Islet precursor cell (in vitro differentiated cells): ENCODE measurements at places on chromosomes 5 and 9.
A peak's percentile ranks its signal among the peaks of the same experiment; 100 is the strongest.

GRCh38 chr5:157918811-157919742 lies 60.1 kb upstream of the CLINT1 start:
- peak; percentile 87 for DNase-seq

- peak; percentile 75 for DNase-seq
Measured at GRCh38 chr9:14313951-14314423, at the start of gene NFIB. Gene NFIB, minus strand, starts transcription at chr9:14314141. Its CDS starts 630 bp downstream, at chr9:14313511.

DNA sequence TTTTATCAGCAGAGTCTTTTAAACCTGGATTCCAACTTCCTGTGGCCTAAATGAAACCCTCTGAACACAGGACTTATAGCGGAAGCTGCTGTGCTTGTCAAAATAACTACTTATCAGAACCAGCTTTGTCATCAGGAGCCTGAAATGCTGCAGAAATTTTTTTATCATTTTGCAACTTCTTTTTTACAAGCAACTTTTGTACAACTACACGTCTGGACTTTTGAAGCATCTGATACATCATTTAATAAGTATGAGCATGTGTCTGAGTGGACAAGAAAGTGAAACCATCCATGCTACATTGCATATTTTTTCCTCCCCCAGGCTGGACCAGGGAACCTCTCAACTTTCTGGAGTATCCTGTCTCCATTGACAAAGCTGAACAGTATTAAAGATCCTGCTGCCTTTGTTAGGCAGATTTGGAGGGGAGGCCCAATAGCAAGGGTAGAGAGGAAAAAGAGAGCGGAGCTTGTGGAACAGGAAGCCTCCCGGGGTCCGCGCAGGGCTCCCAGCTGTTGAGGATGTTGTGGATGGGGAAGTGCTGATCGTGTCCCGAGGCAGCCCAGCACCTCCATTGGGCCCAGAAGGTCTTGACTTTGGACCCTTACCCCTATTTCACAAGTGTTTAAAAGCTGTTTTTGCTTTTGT lies 196.6 kb downstream of the MSX2 start:
- no peak for DNase-seq

- DNase-seq: no peak
Measured at GRCh38 chr5:104297076-104297475, 734.5 kb upstream of the NUDT12 start.

- no peak for DNase-seq
Measured at GRCh38 chr9:107169796-107170195, 113.3 kb upstream of the RAD23B start.

DNA sequence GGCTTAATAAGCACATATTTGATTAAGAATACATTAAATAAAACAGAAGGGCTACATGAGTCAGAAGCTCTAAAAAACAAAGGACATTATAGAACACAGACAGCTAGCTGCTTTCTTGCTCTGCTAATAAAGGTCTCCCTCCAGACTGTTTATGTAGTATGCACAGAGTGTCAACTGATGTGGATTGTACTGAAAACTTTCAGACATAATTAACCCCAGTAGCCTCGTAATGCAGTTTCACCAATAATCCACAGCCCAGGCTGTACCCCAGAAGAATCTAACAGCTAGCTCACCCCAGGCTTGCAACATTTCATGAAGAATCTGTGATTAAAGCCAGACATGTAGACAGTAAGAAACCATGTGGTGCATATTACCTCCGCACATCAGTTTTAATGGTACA lies 30.8 kb downstream of the FGF10 start:
- DNase-seq: no peak

GRCh38 chr5:149381261-149381985 lies 2.3 kb upstream of the IL17B start:
- no peak for DNase-seq

GRCh38 chr5:25891691-25892090 lies 1146.7 kb downstream of the CDH9 start:
- no peak for DNase-seq

DNA sequence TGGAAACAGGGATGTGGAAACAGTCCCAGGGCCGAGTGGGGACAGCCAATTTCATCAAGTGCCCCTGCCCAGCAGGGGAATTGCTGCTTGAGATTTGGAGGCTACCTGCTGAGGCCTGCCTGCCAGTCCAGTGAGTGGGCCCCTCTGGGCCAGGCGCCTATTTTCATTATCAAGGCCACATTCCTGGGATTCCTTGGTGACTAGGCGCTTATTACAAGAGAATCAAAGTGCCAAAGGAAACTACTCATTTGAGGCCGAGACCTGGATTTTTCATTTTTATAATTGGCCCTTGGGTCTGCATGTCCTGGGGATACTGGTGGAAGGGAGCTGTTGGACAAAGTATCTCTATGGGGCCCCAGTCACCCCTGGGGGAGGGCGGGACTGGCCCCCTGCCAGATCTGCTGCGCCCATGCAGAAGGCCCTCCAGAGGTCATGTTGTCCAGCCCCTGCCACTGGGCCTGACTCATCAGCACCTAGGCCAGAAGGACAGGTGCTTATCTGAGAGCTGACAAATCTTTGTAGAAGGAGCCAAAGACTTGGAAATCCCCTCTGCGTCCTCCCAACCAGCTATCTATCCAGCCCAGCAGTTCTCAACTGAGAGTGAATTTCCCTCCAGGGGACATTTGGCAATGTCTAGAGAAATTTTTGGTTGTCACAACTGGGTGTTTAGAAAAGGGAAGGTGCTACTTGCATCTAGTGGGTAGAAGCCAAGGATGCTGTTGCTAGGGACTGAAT lies 45.6 kb downstream of the FOXI1 start:
- peak; percentile 95 for DNase-seq

DNA sequence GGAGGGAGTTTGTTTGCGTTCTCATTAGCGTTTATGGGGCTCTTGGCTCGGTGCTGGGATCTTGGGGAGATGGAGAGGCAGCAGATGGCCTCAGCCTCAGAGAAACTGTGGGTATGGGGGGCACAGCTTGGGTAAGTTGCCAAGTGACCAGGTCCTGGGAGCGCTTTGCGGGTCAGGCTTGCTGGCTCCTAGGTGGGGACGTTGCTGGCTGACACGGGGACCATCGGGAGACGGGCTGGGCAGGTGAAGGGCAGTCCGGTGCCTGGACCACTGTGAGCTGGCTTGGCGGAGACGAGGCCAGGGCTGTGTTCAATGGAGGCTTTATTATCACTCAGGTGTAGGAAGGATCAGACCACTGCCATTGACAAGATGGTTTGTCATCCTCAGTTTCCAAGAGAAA lies 30.0 kb downstream of the FGD3 start:
- DNase-seq: no peak

- DNase-seq: no peak
Measured at GRCh38 chr5:169913479-169913878, 66.8 kb downstream of the INSYN2B start.

DNA sequence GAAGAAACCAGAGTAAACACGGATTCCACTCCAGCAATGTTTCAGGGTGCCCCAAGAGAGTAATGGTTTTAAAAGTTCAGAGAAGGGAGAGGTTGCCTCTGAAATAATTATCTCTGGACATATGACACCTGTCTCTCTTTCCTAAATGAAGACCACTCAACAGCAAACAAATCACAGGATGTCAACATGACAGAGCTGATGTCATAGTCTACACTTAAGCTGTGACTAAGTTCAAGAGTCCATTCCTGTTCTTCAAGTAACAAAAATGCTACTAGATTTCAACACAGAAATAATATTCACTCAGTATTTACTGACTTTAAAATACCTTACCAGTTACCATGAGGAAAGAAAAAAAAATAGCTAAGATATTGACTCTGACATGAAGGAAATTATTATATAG lies 44.7 kb upstream of the SLC30A5 start:
- DNase-seq: no peak

GRCh38 chr5:10578869-10579268 lies 15.0 kb downstream of the ANKRD33B start:
- DNase-seq: no peak

DNA sequence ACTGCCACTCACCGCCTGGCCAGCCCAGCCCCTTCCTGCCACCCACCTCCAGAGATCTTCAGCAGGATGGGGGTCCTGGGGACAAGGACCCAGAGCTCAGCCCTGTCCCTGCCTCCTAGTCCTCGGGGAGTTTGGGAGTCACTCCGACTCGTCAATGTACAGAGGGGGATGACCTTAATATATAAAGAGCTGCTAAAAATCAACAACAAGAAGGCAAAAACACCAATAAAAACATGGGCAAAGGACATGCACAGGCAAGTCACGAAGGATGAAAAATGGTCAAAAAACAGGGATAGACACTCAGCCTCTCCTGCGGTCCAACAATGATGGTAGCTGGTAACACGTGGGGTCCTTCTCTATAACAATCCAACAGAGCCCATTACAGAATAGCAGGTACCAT lies 4.7 kb upstream of the ASB6 start:
- DNase-seq: no peak

DNA sequence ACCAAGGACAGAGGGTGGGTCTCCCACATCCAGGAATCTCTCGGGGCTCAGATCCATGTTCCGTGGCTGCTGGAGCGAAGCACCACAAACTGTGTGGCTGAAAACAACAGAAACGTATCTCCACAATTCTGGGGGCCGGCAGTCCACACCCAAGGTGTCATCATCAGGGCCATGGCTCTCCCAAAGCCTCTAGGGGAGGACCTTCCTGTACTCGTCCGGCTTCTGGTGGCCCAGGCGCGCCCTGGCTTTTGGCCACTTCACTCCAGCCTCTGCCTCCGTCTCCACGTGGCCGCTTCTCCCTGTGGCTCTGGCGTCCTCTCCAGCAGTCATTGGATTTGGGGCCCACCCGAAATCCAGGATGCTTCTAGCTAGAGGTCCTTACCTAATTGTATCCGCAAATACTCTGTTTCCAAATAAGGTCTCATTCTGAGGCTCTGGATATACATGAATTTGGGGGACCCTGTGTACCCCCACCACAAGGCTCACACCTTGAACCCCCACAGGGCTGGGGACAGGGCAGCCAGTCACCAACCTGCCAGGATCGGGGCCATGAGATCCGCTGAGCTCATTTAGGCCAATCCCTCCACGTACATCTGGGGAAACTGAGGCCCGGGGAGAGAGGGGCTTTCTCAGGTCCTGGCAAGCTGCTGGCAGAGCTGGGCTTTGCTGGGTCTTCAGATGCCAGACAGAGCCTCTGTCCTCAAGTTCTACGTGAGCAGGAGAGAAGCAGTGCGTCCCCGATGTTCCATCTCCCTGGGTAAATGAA lies 158.2 kb downstream of the OLFM1 start:
- no peak for DNase-seq

DNA sequence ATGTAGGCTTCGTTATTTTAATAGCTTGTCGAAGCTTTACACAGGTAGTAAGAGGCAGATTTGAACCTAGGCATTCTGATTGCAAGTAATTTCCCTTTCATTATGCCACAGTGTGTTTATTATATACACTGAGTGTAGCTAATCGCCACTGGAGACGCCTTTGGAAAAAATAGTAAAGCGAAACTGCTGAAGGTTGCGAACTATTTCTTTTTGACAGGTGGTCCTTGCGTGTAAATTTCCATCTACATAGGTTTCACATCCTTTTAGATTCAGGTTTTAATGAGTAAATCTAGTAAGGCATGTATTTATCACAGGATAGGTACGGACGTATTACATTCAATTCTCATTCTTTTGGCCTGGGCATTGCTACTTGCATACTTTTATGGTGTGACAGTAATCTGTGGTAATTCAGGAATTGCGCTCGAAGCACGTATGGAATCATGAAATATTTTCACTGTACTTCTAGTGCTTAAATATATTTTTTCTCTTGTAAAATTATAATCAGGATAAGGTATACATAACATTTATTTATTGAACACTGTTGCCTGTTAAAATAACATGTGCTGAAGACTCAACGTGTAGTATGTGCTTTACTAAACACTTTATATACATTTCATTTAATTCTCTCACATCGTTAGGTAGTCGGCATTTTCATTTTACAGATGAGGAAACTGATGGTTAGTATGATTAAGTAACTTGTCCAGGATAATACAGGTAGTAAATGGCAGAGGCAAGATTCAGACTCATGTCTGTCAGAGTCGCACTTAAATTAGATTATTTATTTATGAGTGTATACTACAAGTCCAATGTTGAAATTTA lies 1.8 kb downstream of the MARCHF6 start:
- no peak for DNase-seq

GRCh38 chr5:149271195-149271715 lies 404 bp upstream of the AFAP1L1 start:
- DNase-seq: peak; percentile 63

DNA sequence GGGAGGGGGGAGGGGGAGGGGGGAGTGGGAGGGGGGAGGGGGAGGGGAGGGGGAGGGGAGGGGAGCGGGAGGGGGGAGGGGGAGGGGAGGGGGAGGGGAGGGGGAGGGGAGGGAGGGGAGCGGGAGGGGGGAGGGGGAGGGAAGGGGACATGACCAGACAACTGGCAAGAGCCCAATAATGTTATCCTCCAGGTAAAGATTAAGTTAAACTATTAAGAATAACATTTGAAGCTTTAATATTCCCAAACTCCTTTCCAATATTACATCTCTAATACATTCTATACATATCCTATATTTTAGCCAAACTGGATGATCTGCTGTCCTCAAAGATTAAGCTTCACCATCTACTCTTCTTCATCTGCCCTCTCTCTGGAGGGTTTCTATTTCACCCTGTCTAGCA lies 25.8 kb downstream of the C5 start:
- no peak for DNase-seq

- DNase-seq: peak; percentile 65
Measured at GRCh38 chr9:5817862-5818261, 15.1 kb downstream of the ERMP1 start.

GRCh38 chr5:41896230-41896629 lies 7.9 kb upstream of the RIMOC1 start:
- no peak for DNase-seq

DNA sequence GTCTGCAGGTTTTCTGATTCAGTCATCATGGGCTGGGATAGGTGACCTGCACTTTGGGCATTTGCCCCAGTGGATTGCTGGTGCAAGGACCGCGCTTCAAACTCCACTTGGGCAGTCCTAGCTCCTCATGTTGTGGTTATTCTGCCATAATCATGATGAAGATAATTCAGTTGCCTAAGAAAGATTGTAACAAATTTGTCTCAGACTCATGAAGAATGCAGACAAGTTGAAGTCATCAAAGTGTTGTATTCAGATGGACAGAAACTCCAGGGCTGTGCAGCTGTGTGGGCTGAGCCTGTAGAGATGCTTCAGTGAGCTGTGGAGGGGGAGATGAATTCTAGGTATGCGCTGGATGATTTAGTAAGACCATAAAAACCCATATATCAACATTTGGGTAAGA lies 38.5 kb downstream of the TARS1 start:
- DNase-seq: no peak

GRCh38 chr5:72281764-72282499 lies 38.1 kb downstream of the MRPS27 start:
- no peak for DNase-seq

DNA sequence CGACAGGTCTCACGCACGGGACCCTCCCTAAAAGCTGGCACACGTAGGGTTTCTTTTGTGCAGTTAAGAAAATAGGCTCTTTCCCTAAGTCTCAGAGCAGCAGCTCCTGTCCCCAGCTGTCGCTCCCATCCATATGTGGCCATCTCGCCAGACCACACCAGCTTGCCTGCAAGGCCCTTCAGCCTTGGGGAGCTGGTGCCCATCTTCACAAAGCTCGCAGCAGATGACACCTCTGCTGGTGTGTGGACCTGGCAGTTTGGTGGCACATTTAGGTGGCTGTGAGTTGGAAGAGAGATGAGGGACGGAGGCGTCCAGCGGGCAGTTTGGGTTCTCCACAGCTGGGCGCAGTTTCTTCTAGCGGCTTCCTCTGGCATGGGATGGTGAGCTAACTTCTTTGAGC lies 239.0 kb downstream of the FANCC start:
- peak; percentile 53 for DNase-seq
